ENCODE measurements at places on chromosomes 6 and 20.

DNA sequence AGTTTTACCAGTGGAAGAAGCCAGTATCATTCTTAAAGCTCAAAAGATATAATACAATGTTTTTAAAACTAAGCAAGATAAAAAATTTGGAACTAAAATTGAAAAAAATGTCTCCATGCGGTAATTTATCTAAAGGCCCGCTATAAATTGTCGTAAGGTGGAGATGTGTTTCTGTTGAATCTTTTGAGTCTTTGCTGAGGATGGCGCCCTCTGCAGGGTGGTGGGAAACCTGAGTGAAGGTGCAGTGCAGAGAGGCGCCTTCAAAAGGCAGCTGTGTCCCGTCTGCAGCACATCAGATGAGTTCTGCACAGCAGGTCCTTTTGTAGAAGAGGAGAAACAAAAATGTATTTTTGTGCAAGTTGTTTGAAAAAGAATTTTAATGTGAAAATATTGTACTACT, 29.4 kb upstream of the KIF25 start:
- DNase-seq: no peak

GRCh38 chr6:132933090-132933489, 118.7 kb downstream of the RPS12 start:
- DNase-seq: no peak

GRCh38 chr6:41072836-41073202, at the start of gene NFYA:
Gene NFYA, plus strand, starts transcription at chr6:41072974. Its CDS starts 6,116 bp downstream, at chr6:41079090.
- DNase-seq: peak; percentile 100

DNA sequence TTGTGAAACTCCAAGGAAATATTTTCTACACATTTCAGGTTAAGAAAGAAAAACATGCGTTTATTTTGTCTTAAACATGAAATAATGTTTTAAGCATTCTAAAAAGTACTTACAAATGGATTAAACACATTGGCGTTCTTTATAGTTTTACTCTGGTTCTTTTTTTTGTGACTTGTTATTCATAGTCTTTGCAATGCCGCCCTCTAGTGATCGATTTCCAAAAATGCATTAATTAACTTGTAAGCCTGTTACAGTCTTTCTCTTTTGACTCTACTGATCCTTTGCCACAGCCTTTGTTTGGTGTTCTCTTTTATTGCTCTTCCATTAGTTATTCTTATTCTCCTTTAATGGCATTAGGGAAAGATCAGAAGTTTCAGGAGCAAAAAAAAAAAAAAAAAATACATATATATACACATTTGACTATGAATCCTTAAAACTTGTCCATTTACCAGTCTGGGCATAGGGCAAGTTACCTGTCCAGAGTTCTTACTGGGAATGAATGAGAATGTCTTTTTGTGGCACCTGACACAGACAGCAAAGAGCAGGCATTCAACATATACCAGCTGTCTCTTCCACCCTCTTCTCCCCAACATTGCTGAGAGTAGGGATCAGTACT, 59.9 kb downstream of the MACROD2 start:
- no peak for DNase-seq

DNA sequence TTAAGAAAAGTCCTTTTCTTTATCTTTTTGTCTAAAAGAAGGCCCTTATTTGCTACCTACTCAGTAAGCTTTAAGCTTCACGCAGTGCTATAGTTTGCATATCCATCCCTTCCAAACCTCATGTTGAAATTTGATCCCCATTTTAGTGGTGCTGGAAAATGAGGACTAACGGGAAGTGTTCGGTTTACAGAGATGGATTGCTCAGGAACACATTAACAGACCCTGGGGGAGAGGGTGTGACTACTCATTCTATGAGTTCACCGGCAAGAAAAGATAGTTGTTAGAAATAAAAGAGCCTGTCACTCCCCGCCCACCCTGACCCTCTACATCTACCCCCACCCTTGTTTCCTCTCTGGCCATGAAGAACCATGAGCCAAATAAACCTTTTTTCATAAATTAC, 546.2 kb downstream of the MEI4 start:
- DNase-seq: no peak

DNA sequence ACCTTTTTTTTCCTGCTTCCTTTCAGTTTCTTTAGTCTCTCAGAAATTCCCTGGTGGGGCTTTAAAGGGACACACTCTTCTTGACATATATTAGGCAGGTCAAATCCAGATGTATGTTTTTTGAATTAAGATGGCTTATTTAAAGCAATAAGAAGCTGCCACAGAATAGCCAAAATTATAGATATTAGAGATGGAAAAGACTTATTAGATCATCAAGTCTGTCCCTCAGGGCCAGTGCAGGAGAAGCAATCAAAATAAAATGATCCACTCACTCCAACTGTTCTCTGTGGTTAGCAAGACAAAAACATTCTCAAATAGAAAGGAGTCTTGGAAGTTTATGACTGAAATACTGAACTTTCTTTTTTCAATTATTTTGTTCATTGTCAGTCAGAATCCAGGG, 462.8 kb downstream of the CDC5L start:
- DNase-seq: no peak

DNA sequence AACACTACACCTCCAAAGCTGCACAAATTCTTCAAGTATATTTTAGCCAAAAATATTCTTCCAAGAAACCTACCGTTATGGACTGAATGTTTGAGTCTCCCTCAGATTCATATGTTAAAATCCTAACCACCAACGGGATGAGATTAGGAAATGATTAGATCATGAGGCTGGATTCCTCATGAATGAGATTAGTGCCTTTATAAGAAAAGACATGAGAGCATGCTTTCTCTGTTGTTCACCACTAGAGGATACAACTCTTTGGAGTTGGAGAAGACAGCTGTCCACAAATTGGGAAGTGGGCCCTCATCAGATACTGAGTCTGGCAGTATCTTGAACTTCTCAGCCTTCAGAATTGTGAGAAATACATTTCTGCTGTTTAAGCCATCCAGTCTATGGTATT, 7.1 kb upstream of the SLC17A4 start:
- DNase-seq: no peak

GRCh38 chr6:102717737-102718456, 1324.4 kb downstream of the GRIK2 start:
- DNase-seq: no peak

DNA sequence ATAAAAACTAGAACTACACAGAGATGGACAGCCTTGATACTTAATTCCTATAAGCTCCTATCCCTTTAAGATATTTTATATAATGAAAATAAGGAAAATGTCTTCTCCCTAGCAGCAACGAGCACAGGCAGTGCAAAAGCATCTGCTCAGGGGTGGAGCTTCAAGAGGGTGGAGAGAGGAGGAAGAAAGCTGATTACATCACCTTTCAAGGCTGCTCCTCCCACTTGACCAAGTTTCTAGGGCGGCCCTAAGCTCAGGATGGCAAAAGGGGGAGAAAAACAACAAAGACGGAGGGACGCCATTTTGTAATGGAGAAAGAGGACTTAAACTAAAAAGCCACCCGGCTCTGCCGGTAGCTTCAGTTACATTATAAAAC, 2.2 kb downstream of the PPP1R10 start:
- DNase-seq: peak; percentile 89

DNA sequence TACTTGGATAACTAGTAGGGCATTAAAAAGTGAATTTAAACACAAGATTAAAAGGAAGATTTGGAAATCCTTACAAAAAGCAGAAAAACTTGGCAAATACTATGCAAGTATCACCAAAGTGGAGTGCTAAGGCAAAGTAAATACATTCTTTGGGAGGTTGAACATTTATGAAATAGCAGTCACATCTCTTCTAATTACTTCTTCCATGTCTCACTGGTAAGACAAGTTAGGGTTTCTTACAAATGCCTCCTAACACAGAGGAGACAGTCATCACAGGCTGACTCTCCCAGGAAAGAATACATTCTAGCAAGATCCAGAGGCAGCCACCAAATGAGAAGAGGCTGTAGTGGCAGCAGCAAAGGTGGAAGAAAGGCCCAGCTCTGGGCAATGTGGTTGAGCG, 298.2 kb downstream of the BTBD9 start:
- DNase-seq: no peak

DNA sequence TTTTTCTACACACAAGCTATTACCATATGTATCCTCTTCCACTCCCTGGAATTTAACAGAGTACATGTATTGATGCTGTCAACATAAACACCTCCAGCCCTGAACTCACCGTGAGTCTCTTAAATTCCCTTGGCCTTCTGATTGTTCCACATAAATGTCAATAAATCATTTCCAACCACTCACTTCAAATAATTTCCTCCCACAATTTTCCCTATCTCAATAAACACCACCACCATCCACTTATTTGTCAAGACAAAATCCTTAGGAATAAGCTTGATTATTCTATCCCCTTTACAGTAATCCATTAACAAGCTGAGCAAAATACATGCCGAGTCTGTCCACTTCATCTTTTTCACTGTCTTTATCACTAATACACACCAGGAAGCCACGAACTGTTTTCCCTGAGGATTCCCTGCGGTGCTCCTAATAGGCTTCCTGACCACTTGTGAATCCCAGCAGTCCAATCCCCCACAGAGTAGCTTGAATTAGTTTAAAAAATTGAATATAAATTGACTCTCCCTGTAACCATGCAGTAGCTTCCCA, 19.2 kb downstream of the HLA-DRB1 start:
- no peak for DNase-seq

DNA sequence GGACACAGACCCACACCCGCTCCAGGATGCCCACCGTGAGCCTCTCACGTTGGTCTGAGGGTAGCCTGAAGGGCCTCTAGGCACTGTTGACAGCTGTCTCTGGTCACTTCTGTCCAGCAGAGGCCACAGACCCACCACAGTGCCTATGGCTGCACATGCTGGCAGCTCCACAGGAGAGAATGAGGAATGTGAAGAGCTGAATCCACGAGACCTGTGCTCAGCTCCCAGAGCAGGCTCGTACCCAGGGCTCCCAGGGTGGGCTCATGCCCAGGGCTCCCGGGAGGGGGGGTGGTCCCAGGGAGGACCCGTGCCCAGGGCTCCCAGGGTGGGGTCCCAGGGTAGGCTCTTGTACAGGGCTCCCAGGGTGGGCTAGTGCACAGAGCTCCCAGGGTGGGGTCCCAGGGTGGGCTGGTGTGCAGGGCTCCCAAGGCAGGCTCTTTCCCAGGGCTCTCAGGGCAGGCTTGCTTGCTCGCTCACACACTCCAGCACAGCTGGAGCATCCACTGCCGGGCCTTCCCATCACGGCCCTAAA, 201.0 kb downstream of the SYNDIG1 start:
- DNase-seq: no peak

- DNase-seq: no peak
Measured at GRCh38 chr6:54481091-54481490, 172.8 kb downstream of the TINAG start.

DNA sequence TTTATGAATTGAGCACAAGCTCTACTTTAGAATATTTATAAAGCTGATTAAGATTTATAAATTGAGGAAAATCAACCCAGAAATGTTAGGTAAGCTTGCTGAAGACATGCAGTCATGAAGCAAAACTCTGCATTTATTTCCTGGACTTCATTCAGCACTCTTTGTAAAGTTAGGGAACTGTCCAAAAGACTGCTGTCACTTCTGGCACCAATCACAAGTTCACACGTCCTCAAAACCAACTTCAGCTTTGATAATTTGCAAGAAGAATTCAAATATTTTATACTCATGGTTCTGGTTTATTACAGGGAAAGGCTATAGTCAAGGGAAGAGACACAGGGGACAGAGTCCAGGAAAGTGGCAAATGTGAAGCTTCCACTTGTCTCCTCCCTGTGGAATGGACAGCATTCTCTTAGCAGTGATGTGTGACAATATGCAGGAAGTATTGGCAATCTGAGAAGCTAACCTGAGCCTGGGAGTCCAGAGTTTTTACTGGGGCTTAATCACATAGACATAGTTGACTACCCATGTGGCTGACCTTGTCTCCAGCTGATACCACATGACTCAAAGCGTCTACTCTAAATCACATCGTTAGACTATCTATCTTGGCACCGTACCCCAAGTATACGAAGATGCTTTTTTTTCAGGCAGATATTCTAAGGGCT, 85.4 kb downstream of the PPP1R14C start:
- no peak for DNase-seq

GRCh38 chr6:154304191-154304590, 52.4 kb downstream of the IPCEF1 start:
- no peak for DNase-seq

GRCh38 chr20:20427227-20427864, 59.4 kb downstream of the INSM1 start:
- DNase-seq: no peak

- no peak for DNase-seq
Measured at GRCh38 chr6:73739096-73739495, 43.1 kb downstream of the CD109 start.

- DNase-seq: no peak
Measured at GRCh38 chr6:127851197-127851596, 49.7 kb downstream of the THEMIS start.

DNA sequence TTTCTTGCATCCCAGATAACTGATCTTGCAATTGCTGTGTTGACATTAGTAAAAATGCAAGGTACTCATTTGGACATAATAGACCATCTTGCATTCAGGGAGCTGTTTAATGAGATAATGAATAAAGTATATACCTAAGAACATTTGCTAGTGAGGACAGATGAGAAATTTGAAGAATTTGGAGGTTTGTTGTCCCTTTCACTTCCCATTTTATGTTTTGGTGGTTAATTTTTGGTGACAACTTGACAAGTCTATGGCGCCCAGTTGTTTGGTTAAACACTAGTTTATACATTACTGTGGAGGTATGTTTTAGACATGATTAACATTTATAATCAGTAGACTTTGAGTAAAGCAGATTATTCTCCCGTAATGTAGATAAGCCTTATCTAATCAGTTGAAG, 300.2 kb upstream of the SYNCRIP start:
- no peak for DNase-seq

DNA sequence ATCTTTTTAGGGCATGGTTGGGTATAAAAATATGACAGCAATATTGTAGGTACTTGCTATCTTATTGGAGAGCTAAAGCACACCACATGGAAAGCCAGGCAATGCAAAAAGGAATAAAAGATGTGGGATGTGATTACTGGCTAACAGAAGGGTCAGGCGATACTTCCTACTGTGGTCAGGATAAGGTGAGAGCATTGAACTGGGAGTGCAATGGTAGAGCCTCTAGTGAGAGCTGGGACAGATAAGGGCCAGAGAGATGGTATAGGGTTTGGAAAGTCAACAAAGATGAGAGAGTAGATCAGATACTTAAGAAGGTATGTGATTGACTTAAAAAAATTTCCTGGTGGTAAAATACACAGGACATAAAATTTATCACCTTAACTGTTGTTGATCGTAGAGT, 160.7 kb upstream of the MAN1A1 start:
- DNase-seq: no peak

DNA sequence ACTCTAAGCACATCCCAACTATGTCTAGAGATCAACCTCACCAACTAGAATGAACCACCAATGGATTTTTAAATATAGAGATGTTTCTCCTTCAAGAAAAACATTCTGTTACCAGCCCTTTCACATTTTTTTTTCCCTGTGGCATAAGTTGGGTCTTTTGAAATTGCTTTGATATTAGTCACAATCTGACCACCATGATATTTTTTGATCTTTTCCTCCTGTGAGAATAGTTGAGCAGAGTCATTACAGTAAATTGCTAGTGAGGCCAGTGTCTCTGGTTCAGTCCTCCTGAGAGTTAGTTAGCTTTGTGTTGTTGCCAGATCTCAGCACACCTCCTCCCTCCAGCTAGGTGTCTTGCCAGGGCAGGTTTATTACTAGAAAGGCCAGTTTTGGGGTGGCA, 79.7 kb upstream of the MYLIP start:
- no peak for DNase-seq

GRCh38 chr6:167710363-167710920, 116.3 kb upstream of the AFDN start:
- DNase-seq: no peak
